Hair follicular keratinocyte (primary cell): ENCODE measurements at places on chromosomes 12 and 14. TPM values are rescaled to one million over a fixed set of nuclear protein-coding genes. Genes with fewer than 3 reads are reported as not detected.

Gene PTPRQ
- total RNA-seq, result not detected in 2 replicates

Gene KCNK13
- not detected in 2 replicates for total RNA-seq

Gene LUM
- 0.55 and 7.5 TPM in 2 replicates for total RNA-seq

Gene KRT73
- not detected in 2 replicates for total RNA-seq

Gene IGF1
- total RNA-seq, result not detected in 2 replicates

Gene NUAK1
- 4.8 and 10.7 TPM in 2 replicates for total RNA-seq

Gene ITGB7
- total RNA-seq, result 0.04 and 1.6 TPM in 2 replicates

Gene NELL2
- total RNA-seq, result 3.9 and 8.5 TPM in 2 replicates

Gene DTX1
- total RNA-seq, result not detected in 2 replicates

Gene ARF3
- 83.3 and 95.3 TPM in 2 replicates for total RNA-seq

Gene SLC6A15
- total RNA-seq, result 36.3 and 37.3 TPM in 2 replicates

Gene GALNT8
- 0.11 and 0.23 TPM in 2 replicates for total RNA-seq
